ENCODE measurements at places on chromosomes 5 and 9. TPM values are rescaled to one million over a fixed set of nuclear protein-coding genes. Genes with fewer than 3 reads are reported as not detected.

DNA sequence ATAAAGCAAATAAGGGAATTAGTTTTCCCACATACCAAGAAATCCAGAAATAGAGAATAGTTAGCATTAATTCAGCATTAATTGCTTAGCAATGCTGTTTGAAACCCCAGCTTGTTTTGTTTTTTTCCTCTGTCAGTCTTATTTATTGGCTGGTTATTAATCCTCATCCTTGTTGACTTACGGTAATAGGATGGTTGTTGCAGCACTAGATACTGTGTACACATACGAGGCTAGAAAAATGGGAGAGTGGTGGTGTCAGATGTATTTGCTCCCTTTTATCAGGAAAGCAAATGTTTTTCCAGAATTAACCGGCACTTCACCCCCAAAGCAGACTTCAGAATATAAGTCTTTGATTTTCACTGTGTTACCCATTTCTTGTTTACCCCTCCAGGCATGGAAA is 60.4 kb downstream of the ERBIN start:
- no peak for DNase-seq

DNA sequence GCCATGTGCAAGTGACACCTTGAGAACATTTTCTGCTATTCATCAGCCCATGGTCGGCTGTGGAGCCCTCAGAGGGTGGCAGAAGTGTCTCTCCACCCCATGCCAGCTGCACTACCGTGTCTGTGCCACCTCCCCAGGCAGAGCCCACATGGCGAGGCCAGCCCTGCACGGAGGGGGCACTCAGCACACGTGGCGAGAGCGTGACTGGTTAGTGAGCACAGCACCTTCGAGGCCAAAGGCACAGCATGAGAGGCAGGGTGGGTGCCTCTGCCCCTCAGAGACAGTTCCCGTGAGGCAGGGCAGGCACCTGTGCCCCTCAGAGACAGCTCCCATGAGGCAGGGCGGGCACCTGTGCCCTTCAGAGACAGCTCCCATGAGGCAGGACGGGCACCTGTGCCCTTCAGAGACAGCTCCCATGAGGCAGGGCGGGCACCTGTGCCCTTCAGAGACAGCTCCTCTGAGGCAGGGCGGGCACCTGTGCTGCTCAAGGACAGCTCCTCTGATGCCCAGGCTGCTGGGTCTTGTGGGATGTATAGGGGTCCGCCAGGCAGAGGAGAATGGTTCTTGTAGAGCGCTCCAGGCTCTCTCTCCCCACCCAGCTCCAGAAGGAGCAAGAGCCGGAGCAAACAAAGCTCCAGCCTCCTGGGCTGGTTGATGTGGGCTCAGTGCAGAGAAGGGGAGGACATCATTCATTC is 179.8 kb upstream of the PPP1R26 start:
- DNase-seq: no peak

DNA sequence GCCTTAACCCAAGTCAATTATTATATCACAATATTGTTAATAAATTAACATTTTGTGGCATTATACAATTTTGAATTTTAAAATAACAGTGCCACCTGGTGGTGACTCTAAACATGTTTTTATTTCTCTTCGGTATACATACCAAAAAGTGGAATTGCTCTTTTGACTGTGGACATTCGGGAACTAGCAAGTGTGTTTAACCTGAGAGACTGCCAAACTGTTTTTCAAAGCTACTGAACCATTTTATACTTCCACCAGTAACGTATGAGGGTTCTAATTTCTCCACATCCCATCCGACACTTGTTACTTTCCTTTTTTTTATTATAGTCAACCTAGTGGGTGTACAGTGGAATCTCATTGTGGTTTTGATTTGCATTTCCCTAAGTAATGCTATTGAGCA is 18.3 kb upstream of the HSDL2 start:
- DNase-seq: peak; percentile 24

DNA sequence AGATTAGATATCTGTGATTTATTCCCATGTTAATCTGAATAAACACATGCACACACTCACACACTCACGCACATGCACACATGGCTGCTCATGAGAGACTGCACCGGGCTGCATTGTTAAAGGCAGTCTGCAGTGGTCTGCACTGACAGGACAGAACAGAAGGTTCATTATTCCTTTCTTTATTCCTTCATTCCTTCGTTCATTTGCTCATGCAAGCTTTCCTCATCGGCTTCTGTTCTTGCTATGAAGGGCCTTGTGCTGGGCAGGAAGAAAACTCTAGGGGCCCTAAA is 41.4 kb upstream of the FSTL4 start:
- DNase-seq: no peak

- no peak for DNase-seq
Measured at GRCh38 chr5:109589986-109590385, 99.7 kb upstream of the MAN2A1 start.

DNA sequence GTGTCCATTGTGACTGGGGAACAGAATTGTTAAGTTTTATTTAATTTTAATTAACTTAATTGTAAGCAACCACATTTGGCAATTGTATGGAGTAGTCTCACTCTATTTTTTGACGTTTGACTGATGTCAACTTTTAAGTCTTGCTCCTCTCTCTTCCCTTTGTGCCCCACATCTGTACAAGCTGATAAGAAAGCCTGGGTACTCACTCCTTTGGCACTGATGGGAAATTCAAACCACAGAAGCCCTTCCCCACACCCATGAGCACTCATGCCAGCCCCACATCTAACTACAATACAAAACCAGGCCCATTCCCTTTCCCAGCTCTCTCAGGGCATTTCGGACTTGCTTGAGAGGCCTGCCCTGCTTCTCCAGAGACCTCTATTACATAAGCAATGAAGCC is 451.5 kb upstream of the KIF2A start:
- DNase-seq: no peak

- DNase-seq: no peak
Measured at GRCh38 chr5:16727755-16728325, 111.0 kb upstream of the RETREG1 start.

GRCh38 chr5:85049020-85049419 is 664.3 kb upstream of the EDIL3 start:
- DNase-seq: no peak

DRD1 gene
- total RNA-seq: 18.3 TPM

TMEM252 gene
- total RNA-seq: not detected

BTNL9 gene
- total RNA-seq: 2.9 TPM

CAPSL gene
- not detected for total RNA-seq

MEGF10 gene
- total RNA-seq: 33.0 TPM

Measured in frontal cortex (tissue), 4 donors.